HT1080 (cell line): ENCODE measurements at places on chromosomes 13 and 19.
A peak's percentile ranks its signal among the peaks of the same experiment; 100 is the strongest.

GRCh38 chr13:88314496-88314895 is 643.3 kb downstream of the SLITRK5 start:
- DNase-seq, result no peak

- no peak for DNase-seq
These were observed 4.8 kb downstream of the MKNK2 start for GRCh38 chr19:2046046-2046907.

DNA sequence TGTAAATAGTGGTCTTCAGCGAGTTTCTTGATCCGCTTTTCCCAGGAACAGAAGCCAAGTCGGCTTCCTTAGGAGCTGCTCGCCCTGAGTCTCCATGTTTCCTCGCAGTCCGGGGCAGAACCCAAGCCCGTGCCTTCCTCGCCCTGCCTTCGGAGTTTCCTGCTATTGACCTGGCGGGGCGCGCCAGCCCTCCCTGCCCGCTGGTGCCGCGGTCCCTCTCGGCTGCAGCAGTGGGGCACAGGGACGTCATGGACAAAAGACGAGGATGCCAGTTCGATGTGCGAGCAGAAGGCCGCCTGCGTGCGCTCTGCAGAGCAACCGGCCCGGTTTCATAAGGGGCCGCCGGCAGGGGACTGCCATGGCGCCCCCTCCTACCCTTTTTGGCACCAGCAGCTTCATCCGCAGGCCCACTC is 156.6 kb downstream of the TM9SF2 start:
- no peak for DNase-seq

- no peak for DNase-seq
These were observed 50.0 kb downstream of the BRD4 start for GRCh38 chr19:15282311-15282705.

GRCh38 chr19:14496834-14497227 is 904 bp upstream of the GIPC1 start:
- DNase-seq, result no peak

DNA sequence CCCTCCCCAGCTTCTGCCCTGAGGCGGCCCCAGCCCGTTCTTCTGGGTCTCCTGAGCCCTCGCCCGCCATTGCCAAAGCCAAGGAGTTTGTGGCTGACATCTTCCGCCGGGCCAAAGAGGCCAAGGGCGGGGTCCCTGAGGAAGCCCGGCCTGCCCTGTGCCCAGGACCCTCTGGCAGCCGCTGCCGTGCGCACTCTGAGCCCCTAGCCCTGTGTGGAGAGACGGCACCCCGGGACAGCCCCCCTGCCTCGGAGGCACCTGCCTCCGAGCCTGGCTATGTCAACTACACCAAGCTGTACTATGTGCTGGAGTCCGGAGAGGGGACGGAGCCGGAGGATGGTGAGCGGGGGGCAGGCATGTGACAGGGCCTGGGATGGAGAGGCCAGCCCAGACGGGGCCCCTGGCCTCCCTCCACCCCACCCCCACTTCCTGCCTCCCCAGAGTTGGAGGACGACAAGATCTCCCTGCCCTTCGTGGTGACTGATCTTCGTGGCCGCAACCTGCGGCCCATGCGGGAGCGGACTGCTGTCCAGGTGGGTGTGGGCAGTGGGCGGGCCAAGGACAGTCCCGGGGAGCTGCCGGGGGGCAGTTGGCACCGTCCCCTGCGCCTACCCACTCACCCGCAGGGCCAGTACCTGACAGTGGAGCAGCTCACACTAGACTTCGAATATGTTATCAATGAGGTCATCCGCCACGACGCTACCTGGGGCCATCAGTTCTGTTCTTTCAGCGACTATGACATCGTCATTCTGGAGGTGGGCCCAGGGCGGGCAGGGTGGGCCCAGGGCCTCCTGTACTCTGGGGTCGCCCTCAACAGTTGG is 7.0 kb downstream of the DCAF15 start:
- DNase-seq, result no peak

GRCh38 chr13:110319397-110319773 is 12.3 kb downstream of the COL4A2 start:
- no peak for DNase-seq

- DNase-seq, result no peak
These were observed 952.0 kb downstream of the SLITRK5 start for GRCh38 chr13:88623150-88623549.

DNA sequence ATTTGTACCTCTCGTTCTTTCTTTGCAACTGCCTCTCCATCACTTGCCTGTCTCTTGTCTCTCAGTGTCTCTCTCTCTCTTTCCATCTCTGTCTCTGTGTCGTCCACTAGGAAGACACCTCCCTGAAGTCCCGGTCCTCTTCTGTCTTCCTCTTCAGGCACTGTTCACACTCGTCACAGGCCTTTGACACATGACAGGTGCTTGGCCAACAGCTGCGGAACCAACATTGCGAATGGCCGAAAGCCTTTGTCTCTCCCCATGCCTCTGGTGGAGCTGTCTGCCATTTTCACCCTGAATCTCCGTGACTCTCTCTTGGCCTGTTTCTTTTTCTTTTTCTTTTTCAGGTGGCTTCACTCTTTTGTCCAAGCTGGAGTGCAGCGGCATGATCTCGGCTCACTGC is 2.8 kb downstream of the HIPK4 start:
- no peak for DNase-seq

- DNase-seq, result no peak
These were observed 33.3 kb upstream of the SPACA7 start for GRCh38 chr13:112342841-112343361.

GRCh38 chr19:3851254-3852176 is 17.3 kb downstream of the ZFR2 start:
- DNase-seq, result peak; percentile 16

DNA sequence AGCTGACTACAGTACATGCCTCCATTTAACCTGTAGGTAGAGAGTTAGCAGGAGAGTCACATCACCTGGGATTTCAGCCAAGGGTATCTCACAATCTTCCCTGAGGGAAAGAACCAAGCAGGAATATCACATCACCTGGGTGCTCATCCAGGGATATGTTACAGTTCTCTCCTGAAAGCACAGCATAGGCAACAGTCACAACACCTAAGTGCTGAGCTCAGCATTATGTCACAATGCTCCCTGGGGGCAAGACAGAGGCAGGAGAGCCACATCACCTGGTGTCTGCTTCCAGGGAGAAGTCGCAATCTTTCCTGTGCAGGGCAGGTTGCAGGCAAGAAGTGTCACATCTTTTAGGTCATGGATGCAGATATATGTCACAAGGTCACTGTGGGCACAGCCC is 9.4 kb upstream of the ZNF91 start:
- DNase-seq, result no peak

DNA sequence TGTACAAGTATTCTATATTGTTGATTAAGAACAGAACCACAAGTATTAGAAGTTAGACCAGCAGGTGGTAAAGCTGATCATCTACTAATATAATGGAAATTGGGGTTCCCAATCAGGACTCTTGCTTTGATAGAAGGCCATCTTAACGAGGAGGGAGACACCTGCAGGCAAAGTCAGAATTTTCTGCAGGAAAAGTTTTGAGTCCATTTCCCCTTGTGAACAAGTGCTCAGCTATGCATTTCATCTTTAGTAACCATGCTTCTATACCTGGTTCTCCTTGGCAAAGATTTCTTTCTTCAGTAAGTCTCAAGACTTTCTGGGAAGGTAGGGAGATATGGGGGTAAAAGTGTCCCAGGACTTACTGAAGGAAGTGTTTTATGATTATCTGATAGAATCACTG is 36.1 kb upstream of the USPL1 start:
- DNase-seq, result no peak

DNA sequence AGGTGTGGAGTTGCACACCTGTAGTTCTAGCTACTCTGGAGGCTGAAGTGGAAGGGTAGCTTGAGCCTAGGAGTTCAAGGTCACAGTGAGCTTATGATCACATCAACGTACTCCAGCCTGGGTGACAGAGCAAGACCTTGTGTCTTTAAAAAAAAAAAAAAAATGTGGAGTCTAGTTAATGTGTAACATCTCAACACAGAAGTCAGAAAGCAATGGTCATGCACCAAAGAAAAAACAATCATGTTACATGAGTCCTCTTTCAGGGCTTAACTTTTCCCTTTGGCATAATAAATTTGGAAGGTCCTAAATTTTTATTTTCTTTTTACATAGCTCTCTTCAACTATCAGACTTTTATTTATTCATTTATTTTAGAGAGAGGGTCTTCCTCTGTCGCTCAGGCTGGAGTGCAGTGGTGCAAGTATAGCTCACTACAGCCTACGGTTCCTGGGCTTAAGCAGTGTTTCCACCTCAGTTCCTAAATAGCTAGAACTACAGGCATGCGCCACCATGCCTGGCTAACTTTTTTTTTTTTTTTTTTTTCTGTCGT is 22.3 kb downstream of the SETDB2 start:
- DNase-seq, result no peak

DNA sequence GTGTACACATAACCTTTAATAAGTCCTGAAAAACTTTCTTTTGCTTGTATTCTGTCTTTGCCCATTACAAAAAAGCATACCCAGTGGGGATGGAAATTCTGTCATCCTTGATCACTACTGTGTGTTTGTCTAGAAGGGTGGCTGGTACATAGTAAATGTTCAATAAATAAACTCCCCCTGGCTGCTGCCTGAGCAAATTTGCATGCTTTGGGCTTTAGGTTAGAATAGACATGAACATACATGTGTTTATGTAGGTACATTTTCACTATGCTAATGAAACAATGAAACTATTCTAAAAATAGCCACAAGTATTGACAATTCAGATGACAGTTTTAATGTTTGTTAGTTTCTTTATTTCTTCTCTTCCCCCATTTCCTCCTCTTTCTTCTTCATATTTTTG is 36.1 kb downstream of the TNFSF13B start:
- DNase-seq, result no peak

DNA sequence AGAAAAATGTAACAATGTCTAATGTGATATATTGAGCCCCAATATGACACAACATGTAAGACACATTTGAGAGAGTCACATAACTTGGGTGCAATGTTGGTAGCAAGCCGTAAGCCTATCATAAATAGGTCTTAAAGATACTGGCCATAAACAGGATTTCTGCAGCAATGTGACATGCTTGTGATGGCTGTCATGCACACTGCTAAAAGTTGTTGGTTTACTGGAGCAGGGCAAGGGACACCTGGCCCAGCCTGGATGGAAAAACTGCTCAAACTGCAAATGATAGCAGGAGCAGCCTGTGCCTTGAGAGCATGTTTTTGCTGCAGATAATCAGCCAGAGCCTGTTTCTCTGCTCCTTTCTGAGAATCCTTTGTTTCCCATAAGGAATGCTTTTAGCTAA is 136.7 kb upstream of the ZNF91 start:
- no peak for DNase-seq

DNA sequence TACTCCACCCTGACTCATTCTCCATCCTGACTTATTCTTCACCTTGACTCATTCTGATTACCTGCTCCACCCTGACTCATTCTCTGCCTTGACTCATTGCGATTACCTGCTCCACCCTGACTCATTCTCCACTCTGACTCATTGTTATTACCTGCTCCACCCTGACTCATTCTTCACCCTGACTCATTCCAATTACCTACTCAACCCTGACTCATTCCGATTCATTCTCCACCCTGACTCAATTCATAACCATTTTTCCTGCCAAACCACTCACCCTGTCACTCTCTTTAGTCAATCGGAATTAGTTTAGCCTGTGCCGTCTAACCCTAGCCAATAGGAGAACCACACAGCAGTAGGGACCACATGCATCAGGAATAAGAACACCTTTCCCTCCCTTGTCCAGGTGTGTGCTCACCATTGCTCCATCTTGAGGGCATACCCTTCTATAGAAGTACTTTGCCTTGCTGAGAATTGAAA is 1227.4 kb upstream of the PCDH20 start:
- peak; percentile 96 for DNase-seq

DNA sequence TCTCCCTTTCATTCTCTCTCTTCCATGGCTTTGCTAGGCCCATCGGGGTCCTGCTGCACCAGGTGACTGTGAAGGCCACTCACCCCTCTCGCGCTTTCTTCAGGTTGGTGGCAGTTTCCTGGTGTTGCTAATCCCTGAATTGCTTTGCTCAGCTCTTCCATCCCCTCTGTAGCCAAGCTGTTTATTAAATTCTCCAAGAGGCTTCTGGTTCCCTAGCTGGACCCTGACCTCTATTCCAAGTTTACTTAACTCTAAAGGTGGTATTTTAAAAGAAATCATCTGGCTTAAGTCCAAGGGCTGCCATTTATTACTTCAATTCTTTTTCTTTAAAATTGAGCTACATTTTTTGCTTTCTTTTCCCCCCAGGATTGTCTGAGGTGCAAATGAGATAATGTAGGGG is 32.7 kb upstream of the MICU2 start:
- DNase-seq, result no peak

DNA sequence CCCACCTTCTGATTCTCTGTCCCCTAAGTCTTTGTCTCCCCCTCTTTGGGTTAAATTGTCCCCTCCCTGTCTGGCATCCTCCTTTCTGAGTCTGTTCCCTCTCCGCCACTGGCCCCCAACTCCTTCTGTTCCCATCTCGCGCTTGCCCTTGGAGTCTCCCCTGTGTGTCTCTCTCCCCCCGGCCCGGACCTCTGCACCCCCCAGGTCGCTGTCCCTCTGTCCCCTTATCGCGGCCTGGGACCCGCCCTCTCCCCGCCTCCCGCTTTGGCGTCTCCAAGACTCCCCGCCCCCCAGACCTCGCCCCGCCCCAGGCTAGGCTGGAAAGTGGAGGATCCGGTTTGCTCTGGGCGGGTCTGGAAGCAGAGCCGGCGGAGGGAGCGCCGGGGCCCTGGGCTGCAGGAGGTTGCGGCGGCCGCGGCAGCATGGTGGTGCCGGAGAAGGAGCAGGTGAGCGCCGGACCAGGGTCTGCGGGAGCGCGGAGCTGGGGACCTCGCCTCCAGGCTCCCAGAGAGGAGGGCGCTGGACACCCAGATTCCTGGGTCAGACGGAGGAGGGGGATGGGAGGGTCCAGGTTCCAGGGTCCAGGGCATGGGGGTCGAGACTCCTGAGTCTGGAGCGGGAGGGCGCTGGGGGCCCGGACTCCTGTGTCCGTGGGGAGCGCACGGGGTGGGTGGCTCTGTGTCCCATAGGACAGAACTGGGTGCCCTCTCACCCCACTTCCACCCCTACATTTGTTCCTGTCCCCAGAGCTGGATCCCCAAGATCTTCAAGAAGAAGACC is at the start of gene TRPM4:
TRPM4 (plus strand) TSS at position 348 of the 780 bp plus-strand sequence; CDS start at position 423, 75 bp downstream.
- DNase-seq, result peak; percentile 64
